ENCODE measurements at places on chromosomes 16 and 17.

DNA sequence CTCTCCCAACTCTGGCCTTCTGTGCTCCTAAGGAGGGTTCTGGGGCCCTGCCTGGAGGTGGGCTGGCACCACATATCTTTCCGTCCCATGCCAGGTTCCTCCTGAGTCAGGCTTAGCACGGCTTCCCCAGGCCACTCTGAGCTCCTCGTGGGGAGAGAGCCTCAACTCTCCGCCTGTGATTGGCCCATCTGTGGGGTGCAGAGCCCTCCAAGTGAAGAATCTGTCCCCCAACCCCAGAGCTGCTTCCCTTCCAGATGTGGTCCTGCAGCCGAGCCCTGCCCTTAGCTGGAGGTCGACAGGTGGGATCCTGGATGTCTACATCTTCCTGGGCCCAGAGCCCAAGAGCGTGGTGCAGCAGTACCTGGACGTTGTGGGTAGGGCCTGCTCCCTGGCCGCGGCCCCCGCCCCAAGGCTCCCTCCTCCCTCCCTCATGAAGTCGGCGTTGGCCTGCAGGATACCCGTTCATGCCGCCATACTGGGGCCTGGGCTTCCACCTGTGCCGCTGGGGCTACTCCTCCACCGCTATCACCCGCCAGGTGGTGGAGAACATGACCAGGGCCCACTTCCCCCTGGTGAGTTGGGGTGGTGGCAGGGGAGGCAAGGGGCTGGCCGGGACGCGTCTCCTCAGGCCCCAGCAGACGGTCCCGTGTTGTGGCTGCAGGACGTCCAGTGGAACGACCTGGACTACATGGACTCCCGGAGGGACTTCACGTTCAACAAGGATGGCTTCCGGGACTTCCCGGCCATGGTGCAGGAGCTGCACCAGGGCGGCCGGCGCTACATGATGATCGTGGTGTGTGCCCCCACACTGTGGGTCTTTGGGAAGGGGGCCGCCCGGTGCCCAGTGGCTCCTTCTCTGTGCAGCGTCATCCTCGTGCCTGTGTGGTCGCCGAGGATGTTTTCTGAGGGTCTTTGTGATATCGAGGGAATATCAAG is 6.9 kb downstream of the GAA start:
- DNase-seq: no peak

GRCh38 chr16:52597772-52598483 is 51.0 kb upstream of the TOX3 start:
- DNase-seq: no peak

GRCh38 chr16:70453892-70454221 is 538 bp upstream of the FCSK start:
- no peak for DNase-seq

DNA sequence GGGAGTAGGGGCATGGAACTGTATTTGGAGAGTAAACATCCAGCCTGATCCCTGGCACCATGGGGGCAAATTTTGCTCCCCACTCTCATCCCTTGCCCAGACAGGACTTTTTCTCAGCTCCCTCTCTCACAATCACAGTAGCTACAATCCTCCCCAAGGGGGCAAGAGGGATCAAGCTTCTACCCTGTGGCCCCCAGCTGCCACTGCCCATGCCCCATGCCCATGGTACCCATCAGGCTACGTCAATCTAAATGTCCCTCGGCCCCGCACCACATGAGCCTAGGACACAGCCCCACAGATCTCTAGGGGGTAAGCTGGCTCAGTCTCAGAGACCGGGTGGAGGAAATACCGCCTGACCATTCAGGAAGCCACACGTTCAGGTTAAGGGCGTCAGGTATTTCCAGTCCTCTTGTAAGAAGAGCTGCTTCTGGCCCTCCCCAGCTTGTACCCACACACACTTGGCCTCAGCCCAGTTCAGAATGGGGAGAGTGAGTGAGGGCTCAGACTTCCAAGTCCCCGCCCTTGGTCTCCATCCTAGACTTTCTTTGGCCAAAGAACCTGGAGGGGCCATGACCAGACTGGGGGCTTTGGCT is 1.8 kb downstream of the CACNB1 start:
- no peak for DNase-seq

- DNase-seq: no peak
These were observed 179.6 kb downstream of the WSCD1 start for GRCh38 chr17:6249732-6250131.

DNA sequence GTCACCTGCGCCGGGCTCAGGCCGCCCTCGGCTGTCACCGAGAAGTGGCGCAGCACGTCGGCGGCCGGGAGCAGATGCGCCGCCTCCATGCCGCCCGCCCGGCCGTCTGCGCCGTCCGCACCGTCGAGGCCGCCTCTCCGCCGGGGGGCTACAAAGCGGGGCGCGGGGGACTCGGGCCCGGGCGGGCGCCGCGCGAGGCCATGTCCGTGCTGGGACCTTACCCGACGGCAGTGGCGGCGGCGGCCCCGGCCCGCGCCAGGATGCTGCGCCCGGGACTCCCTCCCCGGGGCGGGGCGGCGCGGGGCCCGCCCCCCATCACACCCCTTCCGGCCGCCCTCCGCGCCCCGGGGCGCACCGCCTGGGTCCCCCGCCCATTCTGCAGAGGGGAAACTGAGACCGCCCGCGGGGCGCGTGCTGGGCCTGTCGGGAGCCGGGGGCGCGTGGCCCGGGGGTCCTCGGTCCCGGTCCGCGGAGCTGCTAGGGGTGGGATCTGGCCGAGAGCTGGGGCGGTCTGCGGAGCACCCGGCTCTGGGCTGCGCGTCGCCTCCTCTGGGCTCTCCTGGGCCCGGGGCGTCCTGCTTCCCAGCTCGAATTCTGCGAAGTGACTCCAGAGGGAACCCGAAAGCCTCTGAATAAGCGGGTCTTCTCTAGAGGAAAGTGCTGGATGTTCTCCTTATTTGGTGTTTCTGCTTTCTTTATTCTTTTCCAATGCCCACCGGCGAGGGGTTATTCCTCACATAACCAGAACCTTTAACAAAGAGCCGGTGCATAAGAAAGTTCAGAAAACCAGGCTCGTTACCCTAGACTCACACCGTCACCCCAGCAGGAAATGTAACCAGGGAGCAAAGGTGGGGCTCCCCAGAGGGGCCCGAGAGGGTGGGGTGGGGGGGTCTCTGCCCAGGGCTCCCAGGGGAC is at the start of gene ATP2A3:
TSS of gene ATP2A3 (minus strand) at position 235 of the 915 bp plus-strand sequence. CDS start at position 89, 146 bp downstream.
- DNase-seq: peak; percentile 74

GRCh38 chr16:69799611-69800031 is 37.5 kb downstream of the WWP2 start:
- no peak for DNase-seq

GRCh38 chr17:68834328-68834836 is 120.8 kb downstream of the ABCA8 start:
- DNase-seq: no peak

DNA sequence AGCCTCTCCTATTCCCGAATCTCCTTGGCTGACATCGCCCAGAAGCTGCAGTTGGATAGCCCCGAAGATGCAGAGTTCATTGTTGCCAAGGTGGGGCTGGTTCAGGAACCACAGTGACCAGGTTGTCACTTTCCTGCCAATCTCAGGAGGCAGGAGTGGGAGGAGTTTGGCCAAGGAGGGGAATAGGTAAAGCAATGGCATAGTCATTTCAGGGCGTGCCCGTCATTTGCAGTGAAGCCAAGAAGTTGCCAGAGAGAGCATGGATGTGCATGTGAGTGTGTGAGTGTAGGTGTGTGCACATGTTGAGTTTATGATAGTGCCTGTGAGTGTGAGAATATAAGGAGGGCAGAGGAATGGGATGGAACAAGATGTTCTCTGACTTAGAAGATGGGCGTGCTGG is 14.8 kb downstream of the PSMD3 start:
- DNase-seq: no peak

- DNase-seq: no peak
These were observed 26.0 kb downstream of the DCUN1D3 start for GRCh38 chr16:20874088-20874581.

Data from stimulated activated CD4-positive, alpha-beta T cell treated with anti-CD3 and anti-CD28 coated beads, Interleukin-15, amount 100 ng/mL, for 48 hours (primary cell).